Astrocyte of the cerebellum (primary cell): ENCODE measurements at places on chromosomes 13 and 19.

DNA sequence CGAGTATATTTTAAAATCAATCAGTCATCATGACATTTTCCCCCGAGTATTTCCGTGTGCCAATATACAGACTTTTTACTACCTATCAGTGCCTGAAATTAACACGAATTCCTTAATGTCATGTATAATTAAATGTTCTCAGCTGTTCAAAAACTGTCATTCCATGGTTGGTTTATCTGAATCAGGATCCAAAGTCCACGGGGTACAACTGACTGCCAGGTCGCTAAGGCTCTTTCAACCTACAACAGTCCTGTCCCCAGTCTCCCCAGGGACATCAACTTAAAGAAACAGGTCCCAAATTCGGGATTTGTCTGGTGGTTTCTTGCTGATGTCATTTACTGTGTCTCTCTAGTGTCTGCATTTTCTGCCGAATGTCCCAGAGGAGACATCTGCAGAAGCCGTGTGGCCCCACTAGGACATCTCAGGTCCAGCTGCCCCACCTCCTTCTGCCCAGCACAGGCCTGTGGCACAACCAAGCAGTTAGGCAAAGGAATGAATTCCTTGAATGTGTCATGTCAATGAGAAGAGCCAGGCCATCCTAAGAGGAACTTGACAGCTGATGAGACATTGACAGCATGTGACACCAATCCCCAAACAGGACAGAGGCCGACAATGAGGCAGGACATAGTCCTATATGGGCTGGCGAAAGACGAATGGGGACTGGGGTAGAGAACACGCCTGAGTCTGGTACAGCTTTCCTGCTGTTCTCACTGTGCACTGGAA lies 109.5 kb downstream of the STK24 start:
- no peak for DNase-seq

DNA sequence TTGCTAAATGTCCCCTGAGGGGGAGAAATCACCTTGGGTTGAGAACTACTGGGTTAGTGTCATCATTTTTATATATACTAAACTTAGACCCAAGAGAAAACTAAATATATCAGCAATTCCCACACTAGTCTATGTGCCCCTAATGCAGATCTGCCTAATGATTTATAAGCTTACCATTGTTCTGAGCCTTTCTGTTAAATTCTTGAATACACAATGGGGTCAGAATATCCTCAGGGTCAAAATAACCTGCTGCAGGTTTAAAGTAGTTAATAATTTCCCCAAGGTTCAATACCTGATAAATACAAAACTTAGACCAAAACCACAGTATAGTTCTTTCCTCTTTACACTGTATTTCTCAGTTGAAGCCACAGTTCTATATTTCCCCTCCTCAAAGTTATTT lies 4.6 kb downstream of the VWA8 start:
- DNase-seq, result no peak

DNA sequence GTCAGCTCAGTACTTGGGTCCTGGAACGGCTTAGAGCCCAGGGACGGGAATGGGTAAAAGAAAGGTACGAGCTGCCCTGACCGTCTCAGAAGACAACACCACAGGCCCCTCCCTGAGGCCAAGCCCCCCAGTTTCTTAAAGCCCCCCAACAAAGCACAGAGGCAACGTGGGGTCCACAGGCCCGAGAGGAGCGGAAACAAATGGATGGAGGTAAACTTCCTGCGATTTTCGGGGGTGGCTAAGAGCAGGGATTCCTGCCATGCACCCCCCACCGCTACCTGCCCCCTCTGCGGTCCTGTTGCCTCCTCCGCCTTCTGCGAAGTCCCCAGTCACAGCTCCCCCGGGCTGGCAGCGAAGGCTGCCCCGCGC lies 48.2 kb downstream of the PTPRS start:
- no peak for DNase-seq

DNA sequence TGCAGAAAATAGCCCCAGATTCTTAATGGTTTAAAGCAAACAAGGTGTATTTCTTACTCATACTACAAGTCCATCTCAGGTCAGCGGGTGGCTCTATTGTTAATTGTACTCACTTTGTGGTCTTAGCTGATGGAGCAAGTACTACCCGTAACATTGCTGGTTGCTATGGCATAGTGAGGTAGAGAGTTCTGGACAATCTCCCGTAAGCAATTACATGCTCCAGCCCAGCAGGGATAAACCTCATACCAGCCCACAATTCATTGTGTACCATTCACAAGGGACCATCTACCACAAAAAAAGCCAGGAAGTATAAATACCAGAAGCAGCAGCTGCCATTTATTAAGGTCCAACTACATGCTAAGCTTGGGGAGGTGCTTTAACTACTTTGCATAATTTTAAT lies 167.1 kb downstream of the PCDH9 start:
- peak; percentile 99 for DNase-seq

- peak; percentile 99 for DNase-seq
Measured at GRCh38 chr13:79936368-79937136, 404.4 kb downstream of the SPRY2 start.

DNA sequence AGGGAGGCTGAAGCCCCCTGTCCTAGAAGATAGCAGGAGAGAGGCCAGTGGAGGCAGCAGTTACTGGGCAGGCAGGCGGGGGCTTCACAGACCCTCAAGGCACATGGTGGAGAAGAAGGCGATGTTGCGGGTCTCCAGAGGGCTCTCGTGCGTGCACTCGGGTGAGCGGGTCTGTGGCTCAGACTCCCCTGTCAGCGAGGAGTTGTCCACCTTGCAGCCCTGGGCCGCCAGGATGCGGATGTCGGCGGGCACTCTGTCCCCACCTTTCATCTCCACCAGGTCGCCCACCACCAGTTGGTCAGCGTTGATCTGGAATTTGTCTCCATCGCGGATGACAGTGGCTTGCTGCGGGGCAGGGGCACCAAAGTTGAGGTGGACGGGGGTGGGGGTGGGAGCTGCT lies 3.2 kb downstream of the ATP4A start:
- DNase-seq, result no peak

DNA sequence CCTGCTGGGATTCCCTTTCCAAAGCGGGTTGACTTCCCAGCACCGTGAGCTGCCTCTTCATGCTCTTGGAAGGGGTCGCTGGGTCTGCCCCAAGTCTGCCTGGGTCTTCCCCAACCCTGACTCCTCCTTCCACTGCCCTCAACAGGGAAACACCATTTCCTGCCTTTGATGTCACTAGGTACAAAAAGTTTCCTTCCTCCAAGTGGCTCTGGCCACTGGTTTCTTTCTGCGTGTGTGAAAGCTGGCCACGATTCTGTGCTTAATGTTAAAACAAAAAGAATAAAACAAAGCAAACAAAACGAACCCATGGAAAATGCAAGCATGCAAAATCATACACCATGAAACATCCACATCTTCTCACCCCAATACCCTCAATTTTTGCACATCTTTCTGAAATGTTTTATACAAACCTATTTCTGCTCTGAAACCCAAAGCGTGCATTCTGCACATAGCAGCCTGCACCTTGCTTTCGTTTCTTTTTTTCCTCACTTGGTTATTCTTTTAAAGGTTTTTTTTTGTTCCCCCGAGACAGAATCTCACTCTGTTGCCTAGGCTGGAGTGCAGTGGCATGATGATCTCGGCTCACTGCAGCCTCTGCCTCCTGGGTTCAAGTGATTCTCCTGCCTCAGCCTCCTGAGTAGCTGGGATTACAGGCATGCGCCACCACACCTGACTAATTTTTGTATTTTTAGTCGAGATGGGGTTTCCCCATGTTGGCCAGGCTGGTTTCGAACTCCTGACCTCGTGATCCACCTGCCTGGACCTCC lies 12.5 kb upstream of the TNFSF9 start:
- DNase-seq, result no peak

DNA sequence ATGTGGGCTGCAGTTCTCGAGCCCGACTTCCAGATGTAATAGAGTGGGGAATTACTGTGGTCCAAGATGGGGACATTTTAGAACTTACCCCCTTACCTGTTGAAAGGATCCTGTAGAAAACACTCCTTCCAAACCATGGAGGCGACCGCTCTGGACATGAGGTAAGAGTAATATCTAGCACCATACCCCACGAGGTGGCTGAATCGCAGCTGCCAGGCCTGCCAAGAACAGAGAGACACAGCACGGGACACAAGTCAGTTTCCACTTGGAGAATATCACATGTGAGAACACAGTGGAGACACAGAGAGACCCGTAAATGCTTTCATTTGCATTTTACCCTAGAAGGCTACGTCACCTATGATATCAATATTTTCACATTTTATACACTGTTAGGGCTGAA lies 129.2 kb downstream of the MIPEP start:
- no peak for DNase-seq

- no peak for DNase-seq
Measured at GRCh38 chr13:53013113-53013512, 15.5 kb upstream of the OLFM4 start.

DNA sequence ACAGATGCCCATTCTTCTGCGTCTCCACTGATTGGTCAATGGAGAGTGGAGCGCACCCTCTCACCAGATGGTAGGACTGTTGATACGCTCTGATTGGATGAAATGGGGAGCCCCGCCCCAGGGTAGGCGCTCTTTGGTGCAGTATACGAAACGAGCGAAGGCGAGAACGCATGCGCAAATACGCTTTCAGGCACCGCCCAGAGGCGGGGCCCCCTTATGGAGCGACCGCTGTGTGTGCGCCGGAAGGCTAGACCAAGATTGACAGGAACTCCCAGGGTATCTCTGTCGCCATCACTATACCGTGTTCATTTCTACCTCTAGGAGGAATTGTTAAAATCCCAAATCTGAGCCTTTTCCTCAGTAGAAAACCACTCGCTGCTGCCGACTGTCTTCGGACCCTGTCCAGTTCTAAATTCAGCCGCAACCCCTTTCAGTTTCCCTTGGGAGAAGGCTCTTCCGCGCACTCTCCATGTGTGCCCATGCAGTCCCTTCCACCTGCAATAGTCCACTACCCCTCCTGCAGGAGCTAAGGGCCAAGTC lies 720 bp upstream of the HNRNPL start:
- no peak for DNase-seq

GRCh38 chr19:15118248-15118647 lies 11.0 kb downstream of the SYDE1 start:
- DNase-seq, result no peak

- DNase-seq, result peak; percentile 33
Measured at GRCh38 chr13:104011505-104012241, 945.5 kb upstream of the SLC10A2 start.

DNA sequence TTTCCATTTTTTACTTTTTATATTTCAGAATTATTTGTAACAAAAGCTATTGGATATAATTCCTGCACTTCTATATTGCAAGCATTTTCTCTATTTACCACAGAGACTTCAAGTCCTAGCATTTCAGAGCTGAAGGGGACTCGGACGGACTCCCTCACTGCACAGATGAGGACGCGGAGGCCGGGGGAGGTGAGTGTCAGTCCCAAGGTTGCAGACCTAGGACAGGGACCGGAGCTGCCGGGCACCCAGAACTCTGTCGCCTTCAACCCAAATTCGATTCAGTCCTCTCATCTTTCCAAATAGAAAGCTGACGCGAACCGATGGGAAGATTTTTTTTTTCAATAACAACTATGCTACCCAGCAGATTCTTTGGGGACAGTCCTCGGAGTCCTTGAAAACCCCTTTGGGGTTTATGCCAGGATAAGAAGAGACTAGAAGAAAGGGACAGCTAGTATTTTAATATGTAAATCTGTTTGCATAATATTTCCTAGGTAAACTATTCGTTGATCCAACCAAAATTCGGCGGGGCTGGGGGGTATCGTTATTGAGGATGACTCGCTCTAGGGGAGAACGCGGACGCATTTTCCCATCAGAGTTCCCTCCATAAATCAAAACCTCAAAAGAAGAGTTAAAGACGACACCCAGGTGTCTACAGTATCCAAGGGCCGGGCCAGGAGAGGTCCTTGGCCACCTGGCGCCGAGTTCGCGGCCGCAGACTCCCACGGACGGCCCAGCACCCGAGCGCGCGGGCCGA lies 803 bp downstream of the FLT3 start:
- no peak for DNase-seq

DNA sequence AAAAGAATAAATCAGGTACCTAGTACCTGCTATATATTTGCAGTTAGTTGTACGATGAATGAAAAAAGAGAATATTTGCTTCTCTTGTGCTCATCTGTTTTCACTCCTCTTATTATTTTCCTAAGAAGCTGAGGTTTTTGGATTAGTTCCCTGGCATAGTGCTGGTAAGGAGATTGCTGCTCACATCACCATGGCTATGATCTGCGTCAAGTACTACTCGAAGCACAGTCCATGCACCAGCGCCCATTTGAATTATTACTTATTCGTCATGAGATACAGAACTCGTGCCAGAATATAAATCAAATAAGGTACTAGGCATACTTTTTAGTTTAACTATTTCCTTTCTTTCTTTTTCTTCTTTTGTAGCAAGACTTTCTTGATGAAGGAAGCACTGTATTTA lies 7.1 kb downstream of the SERTM1 start:
- DNase-seq, result peak; percentile 19

DNA sequence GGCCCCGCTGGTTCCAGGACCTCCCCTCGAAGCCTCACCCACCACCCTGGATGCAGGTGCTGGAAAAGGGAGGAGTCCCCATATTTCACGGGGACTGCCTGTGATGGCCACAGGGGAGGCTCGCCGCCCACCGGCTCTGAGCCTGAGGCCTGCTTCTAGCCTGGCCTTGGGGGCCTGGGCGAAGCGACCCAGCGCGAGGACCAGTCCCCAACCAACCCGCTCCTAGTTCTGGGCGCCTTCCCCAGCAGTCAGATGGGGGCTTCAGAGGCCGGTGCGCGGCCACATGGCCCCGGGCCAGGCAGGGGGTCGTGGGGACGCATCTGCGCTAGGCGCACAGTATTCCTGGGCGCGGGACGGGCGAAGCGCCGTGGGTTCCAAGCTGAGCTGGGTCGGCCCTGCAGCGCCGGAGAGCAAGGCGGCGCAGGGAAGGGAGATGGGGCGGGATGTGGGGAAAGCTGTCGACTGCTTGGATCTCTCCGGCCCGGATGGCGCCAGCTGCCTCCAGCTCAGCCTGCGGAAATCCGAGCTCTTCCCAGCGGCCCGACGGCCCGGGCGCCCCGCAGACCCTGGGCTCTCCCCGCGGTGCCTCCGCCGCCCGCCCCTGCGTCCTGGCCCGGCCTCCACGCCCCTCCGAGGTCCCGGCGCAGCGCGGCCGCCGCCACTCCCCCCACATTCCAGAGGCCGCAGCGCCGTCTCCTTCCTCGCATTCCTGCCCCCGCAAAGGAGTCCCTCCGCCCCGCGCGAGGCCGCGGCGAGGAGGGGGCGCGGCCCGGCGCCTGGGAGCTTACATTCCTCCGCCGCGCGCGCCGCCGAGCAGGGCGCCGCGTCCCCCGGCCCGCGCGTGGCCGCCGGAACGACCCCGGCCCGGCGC lies at the start of gene WTIP:
TSS of gene WTIP (plus strand) at position 788 of the 871 bp plus-strand sequence. CDS start 217 bp downstream, outside the sequence.
- DNase-seq, result peak; percentile 76

GRCh38 chr19:46746281-46747057 lies at the start of gene STRN4:
TSS of gene STRN4 (minus strand) at chr19:46746450. CDS start at chr19:46746430, 20 bp downstream.
- no peak for DNase-seq

DNA sequence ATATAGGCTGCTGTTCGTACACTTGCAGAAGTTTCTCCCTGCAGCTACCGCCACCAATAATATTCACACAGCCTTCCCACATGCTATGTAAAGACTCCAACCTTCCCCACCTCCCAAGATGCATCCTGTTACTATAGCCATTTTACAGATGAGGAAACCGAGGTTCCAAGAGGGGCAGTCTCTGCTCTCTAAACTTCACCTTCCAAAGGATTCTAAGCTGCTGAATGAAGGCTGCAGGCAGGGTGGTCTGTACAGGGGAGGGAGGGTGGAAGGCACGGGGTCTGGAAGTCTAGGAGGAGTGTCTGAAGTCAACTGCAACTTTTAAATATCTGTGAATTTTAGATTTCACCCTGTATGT lies 1.9 kb upstream of the NFIC start:
- no peak for DNase-seq
